ENCODE measurements at places on chromosomes 3 and 15.

DNA sequence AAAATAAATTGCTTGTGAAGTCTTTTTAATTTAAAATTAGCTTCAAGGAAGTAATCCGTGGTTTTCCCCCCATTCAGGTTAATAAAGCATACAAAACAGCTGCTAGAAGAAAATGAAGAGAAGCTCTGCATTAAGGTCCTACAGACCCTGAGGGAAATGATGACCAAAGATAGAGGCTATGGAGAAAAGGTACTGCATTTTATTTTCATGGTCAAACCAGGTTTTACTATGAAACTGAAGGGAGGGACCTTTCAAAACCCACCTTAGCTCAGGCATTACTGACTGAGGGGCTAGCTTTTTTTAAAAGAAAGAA lies 218.5 kb downstream of the ITPR1 start:
- no peak for DNase-seq

DNA sequence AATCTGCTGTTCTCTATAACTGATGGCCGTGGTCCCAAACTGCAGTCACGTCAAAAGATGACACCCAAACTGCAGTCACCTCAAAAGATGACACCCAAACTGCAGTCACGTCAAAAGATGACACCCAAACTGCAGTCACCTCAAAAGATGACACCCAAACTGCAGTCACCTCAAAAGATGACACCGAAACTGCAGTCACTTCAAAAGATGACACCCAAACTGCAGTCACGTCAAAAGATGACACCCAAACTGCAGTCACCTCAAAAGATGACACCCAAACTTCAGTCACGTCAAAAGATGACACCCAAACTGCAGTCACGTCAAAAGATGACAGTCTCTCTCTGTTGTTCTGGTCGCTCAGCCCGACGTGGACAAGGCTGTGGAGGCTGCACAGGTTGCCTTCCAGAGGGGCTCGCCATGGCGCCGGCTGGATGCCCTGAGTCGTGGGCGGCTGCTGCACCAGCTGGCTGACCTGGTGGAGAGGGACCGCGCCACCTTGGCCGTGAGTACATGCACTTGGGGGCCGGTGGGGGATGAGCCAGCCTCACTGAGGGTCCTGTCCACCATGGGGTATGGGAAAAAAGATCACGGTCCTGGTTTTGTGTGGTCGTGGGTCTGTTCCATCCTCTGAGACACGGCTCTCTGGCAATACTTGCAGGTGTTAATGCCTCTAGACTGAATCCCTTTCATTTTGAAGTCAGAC lies 7.7 kb downstream of the ALDH1A3 start:
- DNase-seq: no peak

GRCh38 chr3:30779686-30780287 lies 114.7 kb downstream of the GADL1 start:
- DNase-seq: no peak

GRCh38 chr15:89611317-89611716 lies 36.0 kb downstream of the TICRR start:
- DNase-seq: no peak

DNA sequence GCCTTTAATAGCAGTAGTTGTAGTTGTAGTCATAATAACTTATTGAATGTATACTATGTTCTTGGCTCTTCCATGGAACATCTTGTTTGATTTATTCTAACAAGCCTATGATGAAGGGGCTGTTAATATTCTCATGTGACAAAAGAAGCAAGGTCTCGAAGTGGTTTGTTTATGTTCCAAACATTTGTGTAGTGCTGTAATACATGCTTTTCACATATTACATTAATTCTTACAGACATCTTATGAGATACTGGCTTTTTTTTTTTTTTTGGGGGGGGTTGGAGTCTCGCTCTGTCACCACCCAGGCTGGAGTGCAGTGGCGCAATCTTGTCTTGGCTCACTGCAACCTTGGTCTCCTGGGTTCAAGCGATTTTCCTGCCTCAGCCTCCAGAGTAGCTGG lies 252.3 kb downstream of the PTPRG start:
- DNase-seq: no peak

- DNase-seq: no peak
Measured at GRCh38 chr3:188559072-188559429, 405.1 kb downstream of the LPP start.

DNA sequence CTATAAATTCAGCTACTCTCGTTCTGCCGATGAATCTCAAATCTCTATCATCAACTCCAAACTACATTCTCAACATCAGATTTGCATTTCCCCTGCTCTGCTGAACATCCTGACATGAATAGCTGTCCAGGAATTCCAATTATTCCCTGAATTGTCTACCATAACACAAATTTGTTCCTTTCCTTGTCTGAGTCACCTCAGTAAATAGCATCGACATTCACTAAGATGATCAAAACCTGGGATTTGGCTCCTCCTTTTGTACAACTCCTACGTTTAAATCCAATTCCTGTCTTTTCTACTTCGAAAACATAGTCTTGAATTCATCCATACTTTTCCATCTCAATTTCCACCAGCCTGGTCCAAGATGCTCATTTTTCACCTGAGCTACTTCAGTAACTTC lies 107.0 kb downstream of the GREM1 start:
- DNase-seq: no peak

DNA sequence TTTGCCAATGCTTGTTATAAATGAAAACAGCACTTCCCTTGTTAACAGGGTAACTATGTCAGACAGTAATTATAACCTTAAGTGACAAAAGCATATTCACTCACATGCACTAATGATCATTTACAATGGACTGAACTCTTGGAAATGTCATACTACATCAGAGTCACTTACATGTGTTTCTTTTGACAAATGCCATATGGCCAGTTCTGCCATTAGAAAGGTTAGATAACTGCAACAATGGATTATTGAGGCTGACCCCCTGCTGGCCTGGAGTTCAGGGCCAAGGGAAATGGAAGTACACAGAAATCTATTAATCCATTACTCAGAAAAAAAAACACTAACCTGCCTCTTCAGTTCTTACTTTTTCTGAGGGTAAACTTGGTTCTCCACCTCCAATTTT lies 313.4 kb downstream of the CNTN3 start:
- no peak for DNase-seq

- DNase-seq: no peak
Measured at GRCh38 chr3:178496911-178497310, 39.3 kb upstream of the KCNMB2 start.

GRCh38 chr3:127217596-127218453 lies 24.9 kb downstream of the PRR23E start:
- DNase-seq: no peak

GRCh38 chr15:72682772-72683171 lies 3.2 kb downstream of the HIGD2B start:
- DNase-seq: no peak

DNA sequence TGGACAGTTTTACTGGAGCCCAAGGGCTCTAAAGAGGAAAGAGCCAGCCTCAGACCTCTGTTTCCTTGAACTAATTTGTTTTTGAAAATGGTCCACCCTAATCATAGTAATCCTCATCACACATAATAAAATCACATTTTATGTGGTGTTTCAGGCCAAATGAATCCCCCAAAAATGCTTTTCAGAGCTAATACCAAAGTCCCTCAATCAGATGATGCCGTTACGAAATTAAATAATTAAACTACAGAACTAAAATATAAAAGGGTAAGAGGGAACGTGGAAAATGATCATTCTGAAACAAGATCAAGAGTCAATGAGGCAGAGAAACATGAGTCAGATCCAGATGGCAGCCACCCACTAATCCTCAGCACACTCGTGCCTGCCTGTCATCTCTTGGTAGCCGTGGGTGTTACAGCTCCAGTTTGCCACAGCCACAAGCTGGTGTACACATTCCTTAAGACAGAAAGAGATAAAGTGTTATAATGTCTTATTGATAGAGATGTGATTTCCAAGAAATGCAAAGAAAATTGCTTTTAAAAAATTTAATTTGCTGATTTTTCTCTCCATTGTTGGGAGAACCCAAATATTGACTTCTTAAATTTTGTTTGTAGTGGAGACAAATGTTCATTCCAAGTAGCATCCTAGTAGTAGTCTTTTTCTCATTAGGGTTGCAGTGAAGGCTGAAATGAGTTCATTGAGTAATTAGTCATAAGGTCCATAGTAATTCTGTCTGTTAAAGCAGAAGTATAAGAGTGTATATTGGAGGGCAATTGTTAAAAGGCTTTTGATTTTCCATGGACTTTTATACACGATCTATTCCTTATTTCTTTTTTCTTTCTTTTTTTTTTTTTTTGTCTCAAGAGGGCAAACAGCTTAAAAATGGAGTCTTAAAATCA lies 104.2 kb downstream of the AGBL1 start:
- DNase-seq: no peak

DNA sequence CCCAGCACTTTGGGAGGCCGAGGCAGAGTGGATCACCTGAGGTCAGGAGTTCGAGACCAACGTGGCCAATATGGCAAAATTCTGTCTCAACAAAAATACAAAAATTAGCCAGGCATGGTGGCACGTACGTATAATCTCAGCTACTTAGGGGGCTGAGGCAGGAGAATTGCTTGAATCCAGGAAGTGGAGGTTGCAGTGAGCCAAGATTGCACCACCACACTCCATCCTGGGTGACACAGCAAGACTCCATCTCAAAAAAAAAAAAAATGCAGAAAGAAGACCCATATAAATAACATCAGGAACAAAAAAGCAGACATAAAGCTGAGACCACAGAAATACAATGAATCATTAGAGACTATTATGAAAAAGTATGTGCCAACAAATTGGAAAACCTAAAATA lies 235.2 kb upstream of the VEPH1 start:
- no peak for DNase-seq

- no peak for DNase-seq
Measured at GRCh38 chr3:143166376-143166775, 46.8 kb downstream of the CHST2 start.

Data from stimulated activated CD4-positive, alpha-beta T cell treated with anti-CD3 and anti-CD28 coated beads, Interleukin-1b, Interleukin-23, amount 100 ng/mL, for 1 hour (primary cell).